Activated CD4-positive, alpha-beta memory T cell treated with anti-CD3 and anti-CD28 coated beads for 36 hours (primary cell): ENCODE measurements at places on chromosomes 11 and 22.

GRCh38 chr22:41469218-41469851 is 418 bp downstream of the ACO2 start:
- DNase-seq = no peak
- peak overlapping the region; percentile 99 for H3K27ac ChIP-seq
- peaks cover 37% of the 10 kb centered on the region for H3K36me3 ChIP-seq
- peaks cover 53% of the 10 kb centered on the region for H3K4me1 ChIP-seq

DNA sequence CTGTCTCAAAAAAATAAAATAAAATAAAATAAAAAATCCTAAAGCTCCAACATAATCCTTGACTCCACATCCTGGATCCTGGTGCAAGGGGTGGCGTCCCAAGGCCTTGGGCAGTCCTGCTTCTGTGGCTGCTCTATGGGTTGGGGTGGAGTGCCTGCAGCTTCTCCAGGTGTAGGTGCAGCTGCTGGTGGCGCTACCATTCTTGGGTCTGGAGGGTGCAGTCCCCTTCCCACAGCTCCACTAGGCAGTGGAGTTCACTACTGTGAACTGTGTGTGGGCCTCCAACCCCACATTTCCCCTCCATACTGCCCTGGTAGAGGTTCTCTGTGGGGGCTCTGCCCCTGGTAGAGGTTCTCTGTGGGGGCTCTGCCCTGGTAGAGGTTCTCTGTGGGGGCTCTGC is 6.9 kb upstream of the TBC1D22A start:
- no peak overlapping the region for H3K27ac ChIP-seq
- no peak for DNase-seq
- H3K4me1 ChIP-seq = peaks cover 23% of the 10 kb centered on the region
- H3K27me3 ChIP-seq = no peaks in the 10 kb centered on the region
- no peak overlapping the region for H3K4me3 ChIP-seq
- H3K36me3 ChIP-seq = peaks cover 5% of the 10 kb centered on the region

DNA sequence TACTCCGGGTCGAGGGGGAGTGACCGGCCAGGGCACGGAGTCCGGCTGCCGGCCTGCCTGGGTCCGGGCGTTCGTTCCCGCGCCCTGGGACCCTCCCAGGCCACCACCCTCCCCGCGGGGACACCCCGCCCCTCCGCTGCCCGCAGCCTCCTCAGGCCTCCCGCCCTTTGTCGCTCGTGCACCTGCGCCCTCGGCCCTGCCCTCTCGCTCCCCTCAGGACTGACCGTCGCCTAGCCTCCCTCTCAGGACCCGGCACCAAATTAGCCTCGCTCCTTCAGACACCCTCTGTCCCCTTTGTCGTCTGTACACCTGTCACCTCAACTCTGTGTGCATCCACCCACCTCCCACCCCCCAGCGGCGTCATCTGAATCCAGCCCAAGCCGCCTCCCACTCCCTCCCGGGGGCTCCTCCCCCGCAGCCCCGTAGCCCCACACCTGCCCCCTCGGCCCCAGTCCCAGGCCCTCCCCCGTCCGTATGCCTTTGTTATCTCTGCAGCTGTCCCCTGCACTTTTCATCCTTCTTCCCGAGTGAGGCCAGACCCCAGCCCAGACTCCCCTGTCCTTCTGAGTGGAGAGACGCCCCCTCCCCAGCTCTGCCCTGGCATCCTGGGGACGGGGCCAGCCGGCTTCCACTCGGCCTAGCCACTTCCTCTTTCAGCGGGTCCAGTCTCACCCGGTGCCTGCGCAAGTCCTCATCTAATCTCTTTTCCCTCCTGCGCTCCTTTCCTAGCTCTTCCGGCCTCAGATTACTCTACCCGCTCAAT is 643 bp downstream of the TIGD3 start:
- DNase-seq = peak; percentile 68
- H3K27me3 ChIP-seq = no peaks in the 10 kb centered on the region
- peaks cover 12% of the 10 kb centered on the region for H3K4me1 ChIP-seq

GRCh38 chr11:42770444-42771065 is 541.2 kb upstream of the API5 start:
- DNase-seq = no peak
- no peak overlapping the region for H3K4me3 ChIP-seq

DNA sequence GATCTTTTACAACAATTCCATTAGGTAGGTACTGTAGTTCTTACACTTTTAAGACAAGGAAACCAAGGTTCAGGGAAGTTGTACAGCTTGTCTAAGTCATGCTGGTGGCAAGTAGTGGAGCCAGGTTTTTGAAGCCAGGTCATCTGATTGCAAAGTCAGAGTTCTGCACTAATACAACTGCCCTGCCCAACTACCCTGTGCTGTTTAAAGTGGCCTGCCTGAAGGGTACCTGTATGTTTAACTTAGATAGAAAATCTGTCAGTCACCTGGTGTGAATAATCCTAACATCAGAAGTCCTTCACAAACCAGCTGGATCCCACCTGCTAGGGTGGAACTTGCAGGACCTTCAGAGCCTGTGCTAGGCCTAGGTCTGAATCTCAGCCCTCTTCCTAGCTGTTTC is 44.2 kb downstream of the ARFGAP2 start:
- no peaks in the 10 kb centered on the region for H3K27me3 ChIP-seq
- no peak overlapping the region for H3K27ac ChIP-seq
- peaks cover 2% of the 10 kb centered on the region for H3K36me3 ChIP-seq
- no peak for DNase-seq
- no peak overlapping the region for H3K4me3 ChIP-seq

DNA sequence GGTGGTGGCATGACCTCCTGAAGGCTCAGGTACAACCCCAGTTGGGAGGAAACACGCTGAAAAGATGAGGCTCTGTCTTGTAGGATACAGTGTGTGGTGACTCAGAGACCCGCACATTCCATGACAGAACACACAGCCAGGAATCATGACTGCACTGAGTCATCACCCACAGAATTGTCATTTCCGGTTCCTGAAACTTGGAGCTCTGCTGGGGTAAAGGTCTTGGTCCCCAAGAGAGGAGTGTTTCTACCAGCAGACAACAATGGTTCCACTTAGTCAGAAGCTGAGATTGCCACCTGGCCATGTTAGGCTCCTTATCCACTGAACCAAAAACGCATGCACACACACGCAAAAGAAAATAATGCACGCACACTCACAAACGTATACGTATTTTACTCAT is 31.5 kb upstream of the CYB5R3 start:
- no peak overlapping the region for H3K27ac ChIP-seq
- no peaks in the 10 kb centered on the region for H3K4me1 ChIP-seq
- H3K27me3 ChIP-seq = no peaks in the 10 kb centered on the region
- DNase-seq = no peak
- no peak overlapping the region for H3K4me3 ChIP-seq

GRCh38 chr22:37630839-37631435 is 8.5 kb upstream of the SH3BP1 start:
- no peaks in the 10 kb centered on the region for H3K27me3 ChIP-seq
- no peak overlapping the region for H3K4me3 ChIP-seq
- peaks cover 65% of the 10 kb centered on the region for H3K4me1 ChIP-seq

- no peak overlapping the region for H3K27ac ChIP-seq
- DNase-seq = no peak
- H3K4me1 ChIP-seq = peaks cover 17% of the 10 kb centered on the region
- H3K36me3 ChIP-seq = peaks cover 3% of the 10 kb centered on the region
- H3K4me3 ChIP-seq = no peak overlapping the region
These were observed 37.8 kb downstream of the MUC5B start for GRCh38 chr11:1260620-1261019.

GRCh38 chr11:37710031-37710430 is 1112.0 kb upstream of the RAG2 start:
- H3K27ac ChIP-seq = no peak overlapping the region
- H3K4me3 ChIP-seq = no peak overlapping the region
- no peak for DNase-seq
- no peaks in the 10 kb centered on the region for H3K27me3 ChIP-seq
- no peaks in the 10 kb centered on the region for H3K4me1 ChIP-seq

DNA sequence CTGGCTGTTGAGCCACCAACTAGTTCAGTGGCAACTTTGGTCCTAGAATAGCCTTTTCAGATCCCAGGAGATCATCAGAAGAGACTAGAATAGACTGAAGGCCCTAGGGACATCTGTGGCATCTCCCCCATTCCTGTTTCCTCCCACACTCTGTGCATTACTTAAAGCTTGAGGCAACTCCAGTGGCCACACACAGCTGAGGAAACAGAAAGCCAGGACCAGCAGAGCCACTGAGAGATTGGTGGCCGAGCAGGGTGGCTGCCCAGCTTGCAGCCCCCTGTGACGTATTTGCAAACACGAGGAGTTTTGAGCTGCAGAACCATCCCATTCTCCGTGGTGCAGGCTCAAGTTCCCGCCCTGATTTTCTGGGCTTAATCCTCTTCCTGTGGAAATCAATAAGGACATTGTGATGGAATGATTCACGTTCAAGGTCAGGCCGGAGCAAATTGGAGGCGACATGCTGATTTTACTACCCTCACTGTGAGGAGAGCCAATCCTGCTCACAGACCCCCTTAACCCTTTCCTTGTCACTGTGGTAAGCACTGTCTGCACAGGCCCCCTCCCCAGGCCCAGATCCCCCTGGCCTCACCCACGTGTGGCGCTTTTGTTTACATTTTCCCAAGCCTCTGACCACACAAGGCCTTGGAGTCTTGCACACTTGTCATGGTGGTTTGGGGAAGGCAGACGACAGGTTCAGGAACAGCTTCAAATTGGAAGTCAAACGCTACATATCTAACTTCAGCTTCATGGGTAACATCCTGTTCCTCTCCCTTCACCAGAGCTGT is 69.1 kb upstream of the MYOD1 start:
- H3K4me3 ChIP-seq = no peak overlapping the region
- no peak for DNase-seq

DNA sequence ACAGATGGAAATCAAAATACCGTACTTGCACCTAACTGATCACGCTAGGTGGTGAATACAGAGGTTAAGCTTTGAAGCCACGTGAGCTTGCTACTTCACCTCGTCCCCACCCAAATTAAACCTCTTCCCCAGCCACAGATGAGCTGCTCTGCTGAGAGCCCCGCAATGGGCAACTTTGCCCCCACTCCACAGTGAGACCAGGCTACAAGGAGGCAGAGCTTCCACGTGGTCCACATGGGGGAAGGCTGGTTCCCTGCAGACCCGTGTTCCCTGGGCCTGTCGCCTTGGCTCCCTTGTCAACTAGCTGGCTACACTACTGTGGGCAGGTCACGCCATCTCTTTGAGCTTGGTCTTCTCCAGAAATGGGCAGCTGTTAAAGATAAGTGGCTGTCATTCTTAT is 10.9 kb downstream of the CD5 start:
- no peak overlapping the region for H3K4me3 ChIP-seq
- H3K27me3 ChIP-seq = no peaks in the 10 kb centered on the region
- no peak overlapping the region for H3K27ac ChIP-seq
- H3K36me3 ChIP-seq = peaks cover 86% of the 10 kb centered on the region

GRCh38 chr22:49942565-49943404 is 17.8 kb upstream of the PIM3 start:
- H3K4me3 ChIP-seq = no peak overlapping the region
- H3K36me3 ChIP-seq = no peaks in the 10 kb centered on the region
- peaks cover 22% of the 10 kb centered on the region for H3K4me1 ChIP-seq
- no peak for DNase-seq
- no peak overlapping the region for H3K27ac ChIP-seq

DNA sequence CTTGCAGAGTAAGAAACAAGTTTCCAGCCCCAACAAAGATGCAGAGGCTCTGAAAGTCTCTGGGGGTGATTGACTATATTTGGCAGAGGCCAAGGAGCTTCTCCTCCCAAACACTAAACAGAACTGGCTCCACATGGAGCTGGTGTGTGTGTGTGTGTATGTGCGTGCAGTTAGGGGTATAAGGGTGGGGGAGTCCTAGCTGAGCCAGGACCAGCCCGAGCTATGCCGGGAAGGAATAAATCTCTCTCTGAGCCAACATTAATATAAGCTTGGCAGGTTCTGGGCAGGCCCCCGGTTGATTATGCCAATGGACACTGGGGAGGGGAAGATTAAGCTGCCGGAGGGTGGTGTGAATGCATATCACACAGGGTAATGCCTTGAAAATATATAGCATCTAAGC is 324.2 kb downstream of the MIAT start:
- DNase-seq = no peak
- no peak overlapping the region for H3K27ac ChIP-seq
- no peak overlapping the region for H3K4me3 ChIP-seq

DNA sequence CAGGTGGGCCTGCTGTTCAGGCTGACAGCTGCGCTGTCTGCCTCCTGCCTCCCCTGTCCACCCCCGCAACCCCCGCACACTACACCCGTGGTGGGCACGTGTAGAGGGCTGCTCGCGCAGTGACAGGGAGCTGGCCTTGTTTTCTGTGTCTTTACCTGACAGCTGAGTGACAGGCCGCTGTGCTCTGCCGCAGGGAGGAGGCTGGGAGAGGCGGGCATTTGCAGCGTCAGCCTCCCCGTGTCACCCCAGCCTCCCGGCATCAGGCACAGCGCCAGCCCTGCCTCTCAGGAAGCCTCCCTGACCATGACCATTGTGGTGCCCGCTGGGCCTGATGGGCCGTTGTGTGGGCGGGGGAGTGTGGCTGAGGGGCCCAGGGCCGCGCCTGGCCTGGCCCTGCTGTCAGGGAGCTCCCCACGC is 32.0 kb upstream of the RELT start:
- no peak overlapping the region for H3K4me3 ChIP-seq
- H3K36me3 ChIP-seq = no peaks in the 10 kb centered on the region
- no peak for DNase-seq

GRCh38 chr11:69357458-69358397 is 63.8 kb downstream of the MYEOV start:
- no peak overlapping the region for H3K27ac ChIP-seq
- H3K36me3 ChIP-seq = no peaks in the 10 kb centered on the region
- H3K4me3 ChIP-seq = no peak overlapping the region
- peak; percentile 1 for DNase-seq
- H3K27me3 ChIP-seq = peaks cover 6% of the 10 kb centered on the region
- H3K4me1 ChIP-seq = peaks cover 4% of the 10 kb centered on the region

- no peak for DNase-seq
- peaks cover 24% of the 10 kb centered on the region for H3K4me1 ChIP-seq
- H3K4me3 ChIP-seq = peak overlapping the region; percentile 7
These were observed 2.6 kb downstream of the PGGHG start for GRCh38 chr11:291281-292210.

GRCh38 chr11:19777377-19778102 is 64.9 kb downstream of the NAV2 start:
- H3K4me3 ChIP-seq = peak overlapping the region; percentile 63
- no peak overlapping the region for H3K27ac ChIP-seq
- peaks cover 44% of the 10 kb centered on the region for H3K27me3 ChIP-seq
- peak; percentile 31 for DNase-seq
- H3K36me3 ChIP-seq = no peaks in the 10 kb centered on the region
- peaks cover 15% of the 10 kb centered on the region for H3K4me1 ChIP-seq

DNA sequence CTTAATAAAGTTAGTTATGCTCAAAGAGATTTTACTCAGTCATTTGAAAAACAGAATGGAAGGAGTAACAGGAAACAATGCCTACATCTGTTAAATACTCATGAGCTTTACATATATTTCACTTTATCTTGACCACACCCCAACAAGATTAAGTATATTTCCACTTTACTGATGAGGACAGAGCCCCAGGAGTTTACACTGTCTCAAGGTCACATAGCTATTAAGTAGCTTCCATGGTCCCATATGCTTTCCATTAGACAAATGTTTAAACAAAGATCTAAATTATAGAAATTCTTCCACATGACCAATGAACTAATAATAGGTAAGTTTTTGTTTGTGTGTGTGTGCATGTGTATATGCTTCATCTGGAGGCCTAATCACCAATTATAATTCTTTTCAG is 30.2 kb downstream of the MRTFA start:
- no peak overlapping the region for H3K27ac ChIP-seq
- DNase-seq = no peak
- H3K4me3 ChIP-seq = no peak overlapping the region
- no peaks in the 10 kb centered on the region for H3K27me3 ChIP-seq
